ENCODE measurements at places on chromosomes 1 and 21.

GRCh38 chr1:58571616-58572015, 5.4 kb downstream of the TACSTD2 start:
- no peak for DNase-seq

DNA sequence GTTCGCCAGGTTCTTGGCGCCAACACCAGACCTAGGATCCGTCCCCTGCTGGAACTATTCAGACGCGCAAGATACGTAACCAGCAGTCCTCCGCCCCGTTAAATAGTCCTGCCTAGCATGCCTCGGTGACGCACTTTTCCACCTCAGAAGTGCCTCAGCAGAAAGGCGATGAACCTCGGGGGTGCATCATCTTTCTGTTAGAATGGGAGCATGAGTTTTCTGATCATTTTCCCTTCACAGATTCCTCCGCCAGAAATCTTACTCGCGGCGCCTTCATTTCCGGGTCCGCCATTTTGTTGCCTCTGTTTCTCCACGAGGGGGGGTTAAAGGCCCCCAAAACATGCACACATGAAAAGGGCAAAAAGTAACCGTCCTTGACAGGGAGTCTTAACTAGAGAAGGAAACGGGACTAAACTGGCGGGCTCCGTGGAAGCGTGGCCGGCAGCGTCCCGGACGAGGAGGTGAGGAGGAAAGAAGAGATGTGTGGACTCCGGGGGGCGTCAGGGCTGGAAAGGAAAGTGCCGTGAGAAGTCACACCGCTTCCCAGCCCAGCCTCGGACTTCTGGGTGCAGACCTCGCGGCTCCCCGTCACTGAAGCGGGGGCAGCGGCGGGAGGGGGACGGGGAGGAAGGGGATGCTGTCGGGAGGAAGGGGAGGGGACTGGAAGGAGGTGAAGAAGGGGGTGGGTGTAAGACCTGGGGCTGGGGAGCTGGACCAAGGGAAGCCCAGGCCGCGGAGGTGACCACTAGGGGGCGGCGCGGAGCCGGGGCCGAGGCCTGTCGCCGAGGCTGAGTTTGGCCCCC, at the start of gene GABPB2:
GABPB2 (plus strand) TSS at position 288 of the 803 bp plus-strand sequence. CDS start 17,429 bp downstream, outside the sequence.
- DNase-seq = peak; percentile 88

DNA sequence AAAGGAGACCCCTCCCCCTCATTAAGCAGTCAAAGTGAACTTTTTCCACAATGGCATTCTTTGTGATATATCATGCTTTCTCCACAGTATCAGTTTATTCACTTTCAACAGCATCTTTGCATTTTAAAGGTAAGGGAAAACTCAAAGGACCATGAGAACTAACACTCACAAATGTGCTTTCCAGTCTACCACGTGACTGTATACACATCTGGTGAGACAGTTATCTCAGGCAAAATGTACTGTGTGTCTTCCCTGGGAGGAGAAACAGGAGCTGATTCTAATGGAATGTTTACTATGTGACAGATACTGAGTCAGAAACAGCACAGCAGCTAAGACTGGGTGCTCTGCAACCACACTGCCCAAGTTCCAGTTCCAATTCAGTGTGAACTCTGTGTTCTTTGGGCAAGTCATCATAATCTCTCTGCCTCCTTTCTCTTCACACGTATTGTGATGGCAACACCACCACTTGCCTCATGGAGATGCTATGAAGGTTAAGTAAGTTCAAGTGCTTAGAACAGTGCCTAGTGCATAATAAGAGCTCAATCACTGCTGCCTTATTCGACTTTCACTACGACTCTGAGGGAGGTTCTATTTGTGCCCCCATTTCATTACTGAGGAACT, 79.0 kb downstream of the SLC45A1 start:
- DNase-seq = no peak

DNA sequence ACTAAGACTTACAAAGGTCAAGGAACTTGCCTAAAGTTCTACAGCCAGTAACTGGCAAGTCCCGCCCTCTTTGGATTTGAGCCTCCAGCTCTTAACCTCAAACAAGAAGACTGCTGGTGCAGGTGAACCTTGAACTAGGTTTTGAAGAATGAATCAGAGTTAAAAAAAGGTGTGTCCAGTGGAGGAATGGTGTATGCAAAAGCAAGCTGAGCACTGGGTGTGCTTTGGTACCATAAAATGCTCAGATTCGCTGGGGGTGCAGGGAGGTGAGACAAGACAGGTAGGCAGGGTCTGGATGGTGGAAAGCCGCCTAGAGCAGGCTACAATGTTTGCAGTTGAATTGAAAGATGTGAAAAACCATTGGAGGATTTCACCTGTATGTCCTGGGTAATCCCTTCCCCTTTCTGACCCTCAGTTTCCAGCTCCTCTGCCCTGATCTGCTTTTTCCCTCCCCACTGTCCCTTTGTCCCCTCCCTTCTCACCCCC, 39.8 kb downstream of the FOXD2 start:
- DNase-seq = no peak

GRCh38 chr1:86224651-86225310, 68.2 kb upstream of the COL24A1 start:
- no peak for DNase-seq

DNA sequence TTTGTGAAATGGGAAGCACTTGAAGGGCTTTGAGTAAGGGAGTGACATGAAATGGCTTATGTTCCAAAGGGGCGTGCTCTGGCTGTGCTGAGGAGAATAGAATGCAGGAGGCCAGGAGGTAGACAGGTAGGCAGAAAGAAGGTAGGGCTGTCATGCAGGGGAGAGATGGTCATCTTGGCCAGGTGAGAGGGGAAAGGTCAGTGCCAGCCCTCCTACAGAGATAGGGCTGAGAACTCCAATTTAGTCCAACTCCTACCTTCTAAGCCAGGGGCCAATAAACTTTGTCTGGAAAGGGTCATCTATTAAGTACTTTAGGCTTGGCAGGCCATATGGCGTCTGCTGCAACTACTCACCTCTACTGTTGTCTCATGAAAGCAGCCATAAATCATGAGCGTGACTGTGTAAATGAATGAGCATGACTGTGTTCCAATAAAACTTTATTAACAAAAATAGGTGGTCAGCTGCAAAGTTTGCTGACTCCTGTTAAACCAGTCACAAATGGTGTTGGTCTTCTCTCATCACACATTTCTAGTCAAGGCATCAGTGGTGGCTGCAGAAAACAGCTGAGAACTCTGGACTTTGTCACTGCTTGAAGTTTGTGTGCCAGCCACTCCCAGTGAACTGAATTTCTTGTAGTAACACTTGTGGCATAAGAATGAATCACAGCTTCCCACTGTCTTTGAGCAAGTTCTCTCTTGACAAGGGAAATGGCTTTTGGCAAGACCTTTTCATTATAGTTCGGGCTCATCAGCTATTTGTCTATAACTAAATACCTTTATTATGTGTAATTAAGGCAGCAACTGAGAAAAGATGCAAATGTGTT, 32.0 kb upstream of the CD2 start:
- no peak for DNase-seq

- no peak for DNase-seq
These were observed 26.6 kb downstream of the TNNT2 start for GRCh38 chr1:201350884-201351283.

DNA sequence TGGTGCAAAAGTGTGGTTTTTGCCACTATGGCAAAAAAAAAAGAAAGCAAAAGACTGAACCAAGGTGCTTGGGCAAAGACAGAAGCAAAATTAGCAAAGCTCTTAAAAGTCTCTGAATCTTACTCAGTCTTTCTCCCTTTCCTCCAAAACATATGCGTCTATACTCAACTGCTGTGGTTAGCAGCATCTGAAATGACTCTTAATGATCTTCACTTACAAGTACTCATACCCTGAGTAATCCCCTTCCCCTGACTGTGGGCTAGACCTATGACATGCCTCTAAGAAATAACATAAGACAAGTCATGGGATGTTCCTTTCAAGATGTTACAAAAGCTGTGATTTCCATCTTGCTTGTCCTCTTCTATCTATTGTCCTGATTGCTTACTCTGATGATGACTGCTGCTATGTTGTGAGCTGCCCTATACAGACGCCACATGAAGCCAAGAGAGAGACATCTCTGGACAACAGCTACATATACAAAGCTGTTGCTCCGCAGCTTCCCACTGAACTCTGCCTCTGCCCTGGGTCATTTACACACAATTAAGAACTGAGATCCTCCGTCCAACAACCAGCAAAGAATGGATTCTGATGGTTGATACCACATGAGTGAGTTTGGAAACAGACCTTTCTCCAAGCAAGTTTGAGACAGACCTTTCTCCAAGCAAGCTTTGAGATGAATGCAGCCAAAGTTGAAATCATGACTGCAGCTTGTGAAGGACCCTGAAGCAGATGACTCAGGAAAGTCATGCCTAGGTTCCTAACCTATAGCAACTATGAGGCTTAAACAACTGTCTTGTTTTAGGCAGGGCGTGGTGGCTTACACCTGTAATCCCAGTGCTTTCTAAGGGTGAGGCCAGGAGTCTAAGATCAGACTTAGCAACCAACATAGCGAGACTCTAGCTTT, 55.2 kb downstream of the PUM1 start:
- DNase-seq = no peak

GRCh38 chr1:36467700-36468455, 3.7 kb upstream of the MRPS15 start:
- DNase-seq = no peak

DNA sequence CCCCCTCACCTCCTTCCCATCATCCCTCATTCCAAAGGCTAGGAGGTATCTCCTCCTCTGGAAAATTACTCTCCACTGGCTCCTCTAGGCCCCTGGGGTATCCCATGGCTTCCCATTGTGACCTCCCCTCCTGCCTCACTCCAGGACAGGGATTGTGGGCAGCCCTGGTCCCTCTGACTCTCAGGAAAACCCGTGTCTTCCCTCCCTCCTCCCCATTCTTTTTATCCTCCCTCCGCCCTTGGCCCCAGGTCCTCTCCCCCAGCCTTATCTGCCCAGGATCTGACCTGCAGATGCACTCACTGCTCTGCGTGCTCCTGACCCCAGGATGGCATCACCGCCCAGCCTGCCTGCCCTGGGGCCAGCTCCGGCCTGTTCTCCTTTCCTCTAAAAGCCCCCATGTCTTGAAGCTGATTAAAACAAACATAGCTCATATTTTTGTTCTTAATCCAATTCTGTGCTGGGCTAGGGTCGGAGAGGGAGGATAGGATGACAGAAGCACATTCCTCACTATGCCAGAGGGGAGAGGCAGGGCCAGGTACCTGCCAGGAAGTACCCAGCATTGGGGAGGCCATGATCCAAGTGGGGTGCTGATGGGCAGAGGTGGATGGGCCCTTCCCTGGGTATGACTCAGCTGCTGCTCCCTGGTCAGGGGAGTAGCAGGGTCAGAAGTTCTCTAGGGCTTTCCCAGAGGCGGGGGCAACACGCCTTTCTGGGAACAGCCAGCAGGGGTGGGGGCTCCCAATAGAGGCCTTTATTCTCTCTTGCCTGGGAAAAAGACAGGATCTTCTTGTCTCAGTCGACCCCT, 13.8 kb upstream of the UBL4B start:
- no peak for DNase-seq

DNA sequence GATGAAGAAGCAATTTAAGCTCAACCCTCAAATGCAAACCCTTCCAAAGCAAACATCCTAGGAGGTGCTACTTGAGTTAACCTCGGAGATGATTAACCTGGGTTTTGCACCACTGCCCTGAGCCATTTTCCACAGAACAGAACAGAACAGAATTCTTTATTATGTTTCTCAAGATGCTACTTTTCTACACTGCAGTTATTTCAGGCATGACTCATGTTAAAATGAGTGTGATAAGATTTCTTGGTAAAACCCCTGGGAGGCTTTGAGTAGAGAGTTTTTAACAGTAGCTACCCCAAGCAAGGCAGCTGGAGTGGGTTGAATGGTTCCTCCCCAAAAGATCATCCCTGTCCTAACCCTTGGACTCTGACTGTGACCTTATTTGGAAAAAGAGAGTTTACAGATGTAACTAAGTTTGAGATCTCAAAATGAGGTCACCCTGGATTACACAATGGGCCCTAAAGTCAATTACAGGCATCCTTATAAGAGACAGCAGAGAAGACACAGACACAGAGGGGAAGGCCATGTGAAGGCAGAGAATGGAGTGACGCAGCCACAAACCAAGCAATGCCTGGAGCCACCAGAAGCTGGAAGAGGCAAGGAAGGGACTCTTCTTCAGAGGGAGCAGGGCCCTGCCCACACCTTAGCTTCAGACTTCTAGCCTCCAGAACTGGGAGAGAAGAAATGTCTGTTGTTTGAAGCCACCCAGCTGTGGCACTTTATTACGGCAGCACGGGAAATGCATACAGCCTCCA, 153.4 kb downstream of the ETS2 start:
- no peak for DNase-seq

- DNase-seq = no peak
These were observed 354.8 kb upstream of the NFIA start for GRCh38 chr1:60727552-60727951.

GRCh38 chr1:107894605-107895004, 70.4 kb downstream of the VAV3 start:
- DNase-seq = no peak

- no peak for DNase-seq
These were observed 185.6 kb downstream of the DAB1 start for GRCh38 chr1:57238233-57238781.

DNA sequence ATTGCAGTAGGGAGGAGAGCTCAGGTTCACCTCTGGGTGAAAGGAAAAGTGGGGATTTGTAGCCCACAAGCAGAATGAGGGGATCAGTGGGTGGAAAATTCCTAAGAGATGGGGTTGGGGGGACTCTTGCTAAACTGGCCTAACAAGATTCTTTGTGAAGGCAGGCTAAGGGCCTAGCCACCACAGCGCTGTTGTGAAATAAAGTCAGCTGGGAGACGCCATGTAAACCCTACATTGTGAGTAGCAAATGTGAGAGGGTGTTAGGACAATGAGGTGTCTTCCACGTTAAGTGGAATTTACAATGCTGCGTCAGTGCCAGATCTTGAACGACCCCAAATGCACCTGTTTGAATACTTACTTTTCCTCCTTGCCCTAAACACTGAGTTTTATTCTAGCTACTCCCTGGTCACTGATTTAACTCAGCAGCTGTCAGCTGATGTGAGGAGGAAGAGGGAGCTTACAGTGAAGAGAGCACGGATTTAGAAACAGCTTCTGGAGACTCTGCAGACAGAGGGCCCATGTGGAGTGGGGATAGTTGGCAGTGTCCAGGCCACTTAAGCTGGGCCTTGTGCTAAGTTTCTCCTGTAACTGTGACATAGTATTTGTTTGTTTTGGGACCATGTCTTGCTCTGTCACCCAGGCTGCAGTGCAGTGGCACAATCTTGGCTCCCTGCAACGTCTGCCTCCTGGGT, 17.3 kb downstream of the PDPN start:
- no peak for DNase-seq

DNA sequence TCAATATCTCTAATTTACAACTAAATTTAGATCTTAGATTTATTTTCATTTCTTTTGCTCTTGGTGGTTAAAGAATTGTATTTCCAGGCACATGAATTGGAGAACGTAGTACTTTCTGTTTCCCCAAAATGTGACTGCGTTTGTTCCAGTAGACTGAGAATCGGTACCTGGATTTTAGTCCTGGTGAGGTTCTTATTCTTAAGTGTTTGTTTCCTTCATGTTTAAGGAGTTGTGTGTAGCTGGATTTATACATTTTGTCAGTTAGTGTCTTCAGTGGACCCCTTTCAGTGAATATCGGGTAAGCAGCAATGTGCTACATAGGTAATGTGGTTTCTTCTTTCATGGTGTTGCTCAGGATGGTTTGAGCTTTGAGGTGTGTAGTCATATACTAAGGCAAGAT, 6.8 kb downstream of the MIER1 start:
- peak; percentile 47 for DNase-seq

GRCh38 chr1:150551051-150551783, 2.0 kb downstream of the ADAMTSL4 start:
- DNase-seq = no peak

All from CD4-positive, alpha-beta T cell treated with Interleukin-21 for 1 hour (primary cell).